Activated CD8-positive, alpha-beta T cell treated with anti-CD3 and anti-CD28 coated beads for 36 hours (primary cell): ENCODE measurements at places on chromosomes 5 and 9. TPM values are rescaled to one million over a fixed set of nuclear protein-coding genes. Genes with fewer than 3 reads are reported as not detected.

- no peak for DNase-seq
Observed at GRCh38 chr5:33999978-34000377, 7.9 kb downstream of the AMACR start.

- DNase-seq: no peak
Observed at GRCh38 chr9:126053913-126054312, 272.7 kb upstream of the MVB12B start.

DNA sequence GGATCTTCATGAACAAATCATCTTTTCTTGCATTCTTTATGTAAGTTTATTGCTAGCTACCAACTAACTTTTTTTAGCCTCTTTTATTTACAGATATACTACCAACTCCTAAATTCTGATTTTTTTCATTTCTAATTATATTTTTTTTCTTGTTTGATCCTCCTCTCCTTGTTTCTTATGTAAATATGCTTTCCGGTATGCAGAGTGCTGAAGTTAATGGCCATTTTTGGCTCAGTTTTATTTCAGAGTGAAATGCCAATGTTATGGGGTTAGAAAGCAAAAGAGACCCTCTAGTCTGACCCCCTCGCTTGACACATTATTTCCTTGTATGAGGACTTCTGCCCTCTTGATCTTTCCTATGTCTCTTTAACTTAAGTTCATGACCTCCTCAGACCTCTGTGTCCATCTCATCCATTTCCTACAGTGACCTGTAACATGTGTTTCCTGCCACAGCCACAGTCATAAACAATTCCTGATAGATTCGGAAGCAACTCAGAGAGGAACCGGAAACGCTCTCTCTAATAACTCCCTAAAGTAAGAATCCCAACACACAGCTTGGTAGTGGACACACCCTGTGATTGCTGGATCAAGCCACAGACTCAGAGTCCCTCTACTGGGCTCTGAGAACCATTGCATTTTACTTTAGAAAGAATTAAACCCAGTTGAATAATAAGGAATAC is 42.9 kb upstream of the AFAP1L1 start:
- DNase-seq: no peak

DNA sequence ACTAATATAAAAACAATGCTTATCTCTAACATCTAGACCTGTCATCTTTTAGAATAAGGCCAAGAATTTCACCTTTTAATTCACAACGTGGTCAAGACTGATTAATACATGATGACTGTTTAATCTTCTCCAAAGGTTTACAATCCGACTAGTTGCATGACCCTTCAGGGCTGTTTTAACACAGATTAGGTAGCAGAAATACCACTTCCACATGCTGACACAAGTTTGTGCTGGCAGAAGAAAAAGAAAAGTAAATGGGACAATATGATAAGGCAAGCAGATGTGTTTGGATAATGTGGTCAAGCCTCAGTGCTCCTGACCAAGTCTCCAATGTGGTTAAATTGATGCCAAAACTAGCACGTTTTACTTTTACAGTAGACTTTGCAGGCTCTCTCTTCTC is 31.1 kb downstream of the SEMA6A start:
- DNase-seq: no peak

DNA sequence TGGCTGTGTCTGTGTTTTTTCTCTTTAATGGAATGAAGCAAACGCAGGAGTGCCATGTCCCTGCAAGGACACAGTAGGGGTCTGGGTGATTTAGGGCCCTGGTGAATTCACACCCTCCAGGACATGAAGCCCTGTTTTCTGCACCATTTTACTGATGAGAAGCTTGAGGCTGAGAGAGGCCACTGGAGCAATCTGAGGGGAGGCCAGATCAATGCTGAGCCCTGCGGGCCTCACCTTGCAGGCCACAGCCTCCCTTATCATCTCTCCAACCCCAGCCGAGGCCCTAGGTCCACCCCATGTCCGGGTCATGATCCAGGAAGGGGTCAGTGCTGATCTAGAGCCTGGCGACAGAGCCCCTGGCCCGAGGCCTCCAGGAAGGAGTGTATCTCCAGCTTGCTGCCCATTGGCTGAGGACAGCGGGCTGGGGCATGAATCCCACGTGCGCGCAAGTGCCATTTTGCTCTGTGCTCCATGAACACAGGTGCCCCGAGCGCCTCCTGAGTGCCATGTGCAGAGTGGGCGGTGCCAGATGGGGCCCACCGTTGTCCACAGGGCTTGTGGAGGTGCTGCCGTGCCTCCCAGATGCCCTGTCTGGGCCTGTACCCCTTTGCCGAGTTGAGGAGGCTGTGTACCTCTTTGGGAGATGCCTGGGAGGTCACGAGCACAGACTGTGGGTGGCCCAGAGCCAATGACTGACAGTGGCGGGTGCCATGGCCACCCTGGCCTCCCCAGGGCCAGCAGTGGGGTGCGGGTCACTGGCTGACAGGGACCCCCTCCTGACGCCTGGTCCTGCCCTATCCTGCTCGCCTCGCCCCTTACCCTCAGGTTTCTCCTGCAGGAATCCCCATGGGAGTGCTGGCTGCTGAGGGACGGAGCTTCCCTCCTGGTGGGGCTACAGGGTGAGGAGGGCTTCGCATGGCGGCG is 32.3 kb upstream of the LPCAT1 start:
- no peak for DNase-seq

GRCh38 chr9:128729302-128729701 is 5.4 kb upstream of the ZDHHC12 start:
- no peak for DNase-seq

The SLC4A9 gene
- total RNA-seq: 0.36 TPM
